ENCODE measurements at places on chromosomes 7 and 10. TPM values are rescaled to one million over a fixed set of nuclear protein-coding genes. Genes with fewer than 3 reads are reported as not detected.

DNA sequence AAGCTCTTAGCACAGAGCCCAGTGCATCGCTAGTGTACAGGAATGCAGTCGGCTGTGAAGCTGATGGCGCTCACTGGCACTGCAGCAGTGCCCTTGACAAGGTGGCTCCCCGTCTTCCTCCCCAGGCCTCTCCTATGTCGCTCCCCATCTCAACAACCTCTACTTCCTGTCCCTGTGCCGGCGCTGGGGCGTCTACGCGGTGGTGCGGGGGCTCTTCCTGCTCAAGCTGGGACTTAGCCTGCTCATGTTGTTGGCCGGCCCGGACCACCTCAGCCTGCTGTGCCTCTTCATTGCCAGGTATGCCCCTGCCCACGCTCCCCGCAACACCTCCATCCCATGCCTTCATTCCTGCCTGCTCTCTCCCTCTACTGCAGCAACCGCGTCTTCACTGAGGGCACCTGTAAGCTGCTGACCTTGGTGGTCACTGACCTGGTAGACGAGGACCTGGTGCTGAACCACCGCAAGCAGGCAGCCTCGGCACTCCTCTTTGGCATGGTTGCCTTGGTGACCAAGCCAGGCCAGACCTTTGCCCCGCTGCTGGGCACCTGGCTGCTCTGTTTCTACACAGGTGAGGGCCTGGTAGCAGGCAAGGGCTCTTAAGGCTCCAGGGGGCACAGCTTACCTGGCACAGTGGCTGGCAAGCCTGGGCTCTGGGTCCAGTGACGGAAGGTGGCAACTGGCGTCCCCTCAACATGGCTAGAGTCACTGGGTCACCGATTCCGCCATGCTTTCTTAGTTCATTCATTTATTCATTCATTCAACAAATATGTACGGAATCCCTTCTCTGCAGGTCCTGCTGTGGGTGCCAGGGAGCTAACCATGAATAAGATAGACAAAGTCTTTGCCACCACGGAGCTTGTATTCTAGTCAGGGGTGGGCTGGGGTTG, 22.3 kb upstream of the C10orf95 start:
- no peak for DNase-seq

The LRRC4 gene
- 1.6 TPM for total RNA-seq

- no peak for DNase-seq
Observed at GRCh38 chr7:44212018-44212417, 11.2 kb downstream of the YKT6 start.

The SCRN1 gene
- 32.0 TPM for total RNA-seq

GRCh38 chr10:132373241-132373955, 23.6 kb upstream of the PWWP2B start:
- no peak for DNase-seq

- DNase-seq, result no peak
Observed at GRCh38 chr10:45557275-45557905, 115.2 kb downstream of the ZFAND4 start.

The RASA4 gene
- total RNA-seq, result 16.2 TPM

All from breast epithelium (tissue), 4 donors.